ENCODE measurements at places on chromosomes 6 and 20.

- DNase-seq, result no peak
Observed at GRCh38 chr6:76817429-76817828, 645.9 kb downstream of the HTR1B start.

GRCh38 chr6:161547617-161548016, 273.8 kb upstream of the AGPAT4 start:
- no peak for DNase-seq

DNA sequence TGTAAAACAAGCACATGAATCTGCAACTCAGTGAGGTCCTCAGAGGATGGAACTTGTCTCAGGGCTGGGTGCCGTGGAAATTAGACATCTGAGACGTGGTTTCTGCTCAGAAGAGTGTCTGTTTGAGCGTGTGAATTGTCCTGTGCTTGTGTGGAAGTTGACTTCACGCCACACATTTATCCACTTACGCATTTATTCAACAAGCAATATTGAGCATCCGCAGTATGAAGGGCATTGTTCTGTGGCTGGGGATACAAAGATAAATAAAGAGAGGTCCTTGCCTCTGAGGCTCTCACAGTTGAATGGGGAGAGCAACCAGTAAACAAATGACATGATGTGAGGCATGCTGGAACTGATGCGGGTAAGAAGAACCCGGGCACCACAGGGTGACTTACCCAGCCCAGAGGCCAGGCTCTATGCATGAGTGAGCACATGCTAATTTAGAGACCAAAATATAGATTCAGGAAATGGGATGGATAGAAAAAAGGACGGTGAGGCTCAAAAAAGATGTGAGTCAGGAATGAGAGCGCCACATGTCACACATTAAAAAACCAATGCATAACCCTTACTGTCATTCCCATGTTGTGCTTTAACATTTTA, 60.4 kb downstream of the SOBP start:
- no peak for DNase-seq

GRCh38 chr6:13935190-13935880, 10.6 kb downstream of the RNF182 start:
- DNase-seq, result no peak

- DNase-seq, result no peak
Observed at GRCh38 chr6:52580905-52581304, 4.0 kb upstream of the TRAM2 start.

DNA sequence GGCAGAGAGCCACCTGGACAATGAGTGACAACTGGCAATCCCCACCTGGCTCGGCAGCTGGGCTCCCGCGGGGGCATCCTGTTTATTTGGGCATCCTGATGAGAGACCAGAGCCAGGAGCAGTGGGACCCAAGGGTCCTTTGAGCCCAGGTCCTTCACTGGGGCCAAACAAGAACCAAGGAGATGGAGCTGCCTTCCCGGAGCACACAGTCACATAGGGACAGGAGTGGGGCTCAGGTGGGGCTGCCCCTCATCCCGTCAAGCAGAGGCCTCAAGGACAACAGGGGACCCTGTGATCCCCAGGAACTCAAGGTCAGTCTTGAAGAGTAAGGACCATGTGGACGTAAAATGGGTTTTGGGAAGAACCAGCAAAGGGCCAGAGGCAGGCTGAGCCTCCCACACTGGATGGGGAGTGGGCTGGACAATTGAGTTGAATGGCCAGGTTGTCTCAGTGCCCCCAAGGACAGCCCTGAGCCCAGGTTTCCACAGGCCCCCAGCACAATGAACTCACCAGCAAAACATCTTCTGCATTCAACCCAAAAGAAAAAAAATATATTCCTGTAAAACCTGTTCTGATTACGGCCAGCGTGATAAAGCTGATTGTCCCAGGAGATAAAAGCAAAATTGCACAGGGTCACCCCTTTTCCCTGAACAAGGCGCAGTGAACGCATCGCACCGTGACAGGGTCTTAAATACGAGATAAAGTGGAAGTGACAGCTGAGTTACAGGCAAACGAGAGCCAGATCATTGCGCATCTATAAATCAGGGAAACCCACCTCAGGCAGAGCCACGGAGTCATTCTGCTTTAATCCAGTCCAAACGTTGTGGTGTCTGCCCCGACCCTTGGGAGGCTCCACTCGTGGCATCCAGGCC, 86.2 kb downstream of the ANKRD60 start:
- no peak for DNase-seq

GRCh38 chr20:50924261-50924920, 6.8 kb downstream of the ADNP start:
- DNase-seq, result no peak

DNA sequence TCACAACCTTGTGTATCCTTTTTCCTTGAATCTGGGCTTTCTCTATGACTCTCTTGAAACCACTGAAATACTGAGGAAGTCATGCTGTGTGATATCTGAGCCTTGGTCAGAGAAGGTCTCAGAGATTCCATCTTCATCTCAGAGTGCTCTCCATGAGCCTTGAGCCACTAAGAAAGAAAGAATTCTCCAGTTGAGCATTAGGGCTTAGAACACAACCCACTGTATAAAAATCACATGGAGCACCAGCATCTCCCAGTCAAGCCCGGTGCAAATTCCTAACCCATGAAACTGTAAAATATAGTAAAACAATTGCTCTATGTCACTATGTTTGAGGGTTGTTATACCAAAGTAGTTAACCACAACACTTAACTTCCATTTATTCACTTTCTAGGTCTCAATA, 181.4 kb downstream of the MOXD1 start:
- no peak for DNase-seq

DNA sequence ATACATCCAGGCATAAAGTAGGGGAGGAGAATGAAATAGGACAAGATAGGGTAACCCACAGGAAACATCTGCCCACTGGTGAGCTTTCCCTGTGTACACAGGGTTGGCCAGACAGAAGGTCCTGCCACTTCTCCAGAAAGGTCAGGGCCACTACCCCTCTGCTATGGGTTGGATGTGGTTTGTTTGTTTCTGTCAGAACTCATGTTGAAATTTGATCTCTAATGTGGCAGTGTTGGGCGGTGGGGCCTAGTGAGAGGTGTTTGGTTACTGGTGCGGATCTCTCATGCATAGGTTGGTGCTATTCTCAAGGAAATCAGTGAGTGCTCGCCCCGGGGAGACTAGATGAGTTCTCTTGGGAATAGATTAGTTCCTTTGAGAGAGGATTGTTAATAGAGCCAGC, 15.6 kb upstream of the MAS1 start:
- no peak for DNase-seq

- no peak for DNase-seq
Observed at GRCh38 chr20:25008388-25009217, 16.1 kb upstream of the APMAP start.

DNA sequence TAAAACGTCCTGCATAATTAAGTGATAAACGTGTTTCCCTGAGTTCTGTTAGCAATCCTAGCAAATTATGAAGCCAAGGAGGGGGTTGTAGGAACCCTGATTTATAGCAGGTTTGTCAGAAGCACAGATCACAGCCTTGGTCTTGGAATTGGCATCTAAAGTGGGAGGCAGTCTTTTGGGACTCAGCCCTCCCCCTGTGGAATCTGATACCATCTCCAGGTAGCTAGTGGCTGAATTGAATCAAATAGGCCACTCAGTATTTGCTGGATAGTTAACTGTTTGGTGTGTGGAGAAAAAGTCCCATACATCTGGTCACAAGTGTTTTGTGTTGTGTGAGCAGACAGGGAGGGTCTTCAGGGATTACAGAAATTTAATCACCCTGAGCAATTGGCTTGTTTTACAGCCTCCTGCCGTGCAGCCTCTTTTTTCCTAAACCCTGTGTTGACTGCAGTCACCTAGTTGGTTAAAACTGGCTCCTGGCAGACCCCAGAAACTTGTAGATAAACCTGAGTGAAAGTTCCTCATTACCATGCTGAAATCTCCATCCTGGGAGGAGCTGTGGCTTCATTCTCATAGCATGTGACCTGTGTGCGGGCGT, 19.0 kb upstream of the KIFC1 start:
- no peak for DNase-seq

- no peak for DNase-seq
Observed at GRCh38 chr6:37459981-37460800, 27.2 kb downstream of the CMTR1 start.

- DNase-seq, result no peak
Observed at GRCh38 chr6:90870561-90870960, 283.7 kb upstream of the MAP3K7 start.

DNA sequence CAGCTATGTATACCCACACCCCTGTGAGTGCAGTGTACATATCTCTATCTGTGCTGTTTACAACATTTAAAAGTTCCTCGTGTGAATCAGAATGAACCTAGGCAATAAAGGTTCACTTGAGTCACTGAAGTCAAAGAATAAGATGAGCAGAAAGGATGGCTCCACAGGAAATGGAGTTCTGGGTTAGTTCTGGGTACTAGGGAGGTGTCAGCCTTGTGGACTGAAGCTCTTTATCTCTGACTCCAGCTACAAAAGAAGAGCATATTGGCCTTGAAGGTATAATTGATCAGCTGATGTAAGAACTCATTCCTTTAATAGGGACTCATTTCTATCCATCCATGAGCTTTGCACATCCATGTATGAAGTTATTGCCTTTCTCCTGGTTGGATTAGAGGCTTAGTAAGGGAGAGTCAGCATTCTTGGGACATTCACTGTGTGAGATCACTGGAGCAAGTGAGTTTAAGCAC, 73.9 kb upstream of the BACH2 start:
- no peak for DNase-seq

- DNase-seq, result no peak
Observed at GRCh38 chr6:83590416-83590815, 78.1 kb downstream of the PRSS35 start.

DNA sequence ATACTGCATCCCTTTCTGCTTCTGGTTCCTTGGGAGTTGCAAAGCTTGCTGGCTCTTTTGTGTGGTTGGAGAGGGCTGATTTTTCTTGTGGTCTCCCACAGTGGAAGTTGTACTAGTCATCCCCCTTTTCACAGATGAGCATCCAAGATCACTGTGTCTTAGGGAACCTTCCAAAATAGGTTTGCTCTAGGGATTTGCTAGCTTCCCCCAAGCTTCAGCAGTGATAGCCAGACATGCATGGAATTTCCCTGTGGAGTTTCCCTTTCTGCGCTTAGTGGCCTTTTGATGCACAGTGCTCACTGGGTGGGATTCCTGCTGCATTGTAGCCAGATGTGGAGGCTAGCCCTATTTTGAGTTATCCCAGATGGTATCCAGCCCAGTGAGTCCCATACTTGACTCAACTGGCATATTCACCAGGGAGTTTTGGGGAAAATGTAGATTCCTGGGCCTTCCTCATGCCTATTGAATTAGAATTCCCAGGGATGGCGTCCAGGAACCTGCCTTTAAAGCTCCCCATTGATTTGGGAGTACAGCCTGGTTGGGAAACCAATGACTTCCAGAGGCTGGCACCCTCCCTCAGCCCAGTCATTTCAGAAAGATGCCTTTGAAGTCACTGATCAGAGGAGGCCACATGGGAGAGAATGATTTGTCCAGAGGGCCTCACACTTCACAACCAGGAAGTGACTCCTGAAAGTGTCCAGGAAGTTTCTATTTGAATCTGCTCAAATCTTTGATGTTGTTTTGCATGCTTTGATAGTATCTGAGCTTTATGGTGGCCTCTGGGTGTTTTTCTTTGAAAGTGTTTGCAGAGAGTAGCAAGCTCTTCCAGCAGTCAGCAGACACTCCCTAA, 25.9 kb downstream of the PPARD start:
- peak; percentile 7 for DNase-seq

GRCh38 chr6:84137989-84138575, 89.4 kb downstream of the CEP162 start:
- no peak for DNase-seq

- DNase-seq, result no peak
Observed at GRCh38 chr6:137192821-137193220, 19.4 kb upstream of the IL22RA2 start.

GRCh38 chr20:60424267-60424902, 466.2 kb downstream of the CDH26 start:
- DNase-seq, result no peak

DNA sequence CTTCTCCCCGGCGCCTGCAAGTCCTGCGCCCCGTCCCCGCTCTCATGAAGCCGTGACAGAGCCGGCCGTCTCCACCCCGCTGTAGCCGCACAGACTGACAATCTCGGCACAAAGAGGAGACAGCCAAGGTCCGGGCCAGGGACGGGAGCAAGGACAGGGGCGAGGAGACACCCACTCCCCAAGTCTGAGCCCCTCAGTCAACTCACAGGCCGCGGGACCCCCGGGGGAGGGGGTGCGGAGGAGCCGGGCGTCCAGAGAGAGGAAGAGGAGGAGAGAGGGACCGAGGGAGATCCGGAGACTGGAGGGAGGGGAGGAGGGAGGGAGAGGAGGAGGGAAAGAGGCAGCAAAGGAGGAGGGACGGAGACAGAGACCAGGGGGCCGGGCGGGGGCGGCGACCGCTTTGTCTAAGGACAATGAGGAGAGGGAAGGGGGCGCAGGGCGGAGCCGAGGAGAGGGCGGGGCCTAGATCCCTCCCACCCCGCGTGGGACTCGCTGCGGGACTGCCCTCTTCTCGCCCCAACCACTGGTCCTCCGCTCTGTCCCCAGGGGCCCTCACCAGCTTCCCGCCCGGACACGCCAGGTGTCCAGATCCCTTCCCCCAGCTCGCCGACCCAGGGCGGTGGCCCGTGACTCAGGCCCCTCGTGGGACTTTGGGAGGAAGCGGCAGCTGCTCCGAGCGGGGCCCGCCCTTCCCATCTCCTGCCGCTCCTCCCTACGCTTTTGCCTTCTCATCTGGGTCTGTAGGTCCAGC, 638 bp upstream of the PPP1R18 start:
- peak; percentile 76 for DNase-seq

DNA sequence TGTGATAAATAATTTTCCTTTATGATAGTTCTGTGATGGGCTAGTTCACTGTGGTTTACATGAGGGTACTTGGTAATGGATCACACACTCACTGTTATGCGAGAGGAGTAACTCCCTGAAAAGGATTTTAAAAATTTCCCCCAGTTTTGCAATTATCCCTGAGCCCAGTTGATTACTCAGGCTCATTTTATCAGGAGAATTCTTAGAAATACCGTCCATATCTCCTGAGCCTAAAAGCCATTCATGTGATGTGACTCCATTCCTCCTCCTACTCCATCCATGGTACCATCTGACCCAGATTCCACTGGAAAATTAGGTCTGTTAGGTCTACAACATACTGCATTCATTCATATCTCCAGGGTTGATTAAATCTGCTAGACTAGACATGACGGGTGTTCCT, 16.4 kb upstream of the IBTK start:
- DNase-seq, result no peak

Measured in CD4-positive, alpha-beta T cell treated with Interleukin-4 for 4 hours (primary cell).